ENCODE measurements at places on chromosomes 12 and 14. TPM values are rescaled to one million over a fixed set of nuclear protein-coding genes. Genes with fewer than 3 reads are reported as not detected.

- DNase-seq = no peak
Observed at GRCh38 chr14:45270031-45270430, 17.0 kb upstream of the MIS18BP1 start.

GRCh38 chr14:54798465-54799124 lies 104.0 kb downstream of the GCH1 start:
- no peak for DNase-seq

DNA sequence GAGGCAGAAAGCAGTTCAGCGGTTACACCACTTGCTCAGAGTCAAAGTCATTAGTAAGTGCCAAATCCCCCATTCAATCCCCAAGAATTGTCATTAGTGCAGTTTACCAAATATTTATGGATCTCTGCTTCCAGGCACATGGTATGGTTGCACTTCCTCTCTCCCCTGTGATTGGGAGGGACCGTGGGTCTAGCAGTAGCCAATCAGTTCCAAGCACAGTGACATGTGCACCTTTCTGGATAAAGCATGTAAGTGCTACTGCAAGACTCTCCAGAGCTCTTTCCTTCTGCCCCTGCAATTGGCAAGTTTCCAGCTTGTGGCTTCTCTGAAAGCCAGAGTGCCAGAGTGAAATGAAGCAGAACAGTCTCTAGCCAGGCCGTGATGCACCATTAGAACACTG lies 85.3 kb upstream of the FLRT2 start:
- DNase-seq = no peak

DNA sequence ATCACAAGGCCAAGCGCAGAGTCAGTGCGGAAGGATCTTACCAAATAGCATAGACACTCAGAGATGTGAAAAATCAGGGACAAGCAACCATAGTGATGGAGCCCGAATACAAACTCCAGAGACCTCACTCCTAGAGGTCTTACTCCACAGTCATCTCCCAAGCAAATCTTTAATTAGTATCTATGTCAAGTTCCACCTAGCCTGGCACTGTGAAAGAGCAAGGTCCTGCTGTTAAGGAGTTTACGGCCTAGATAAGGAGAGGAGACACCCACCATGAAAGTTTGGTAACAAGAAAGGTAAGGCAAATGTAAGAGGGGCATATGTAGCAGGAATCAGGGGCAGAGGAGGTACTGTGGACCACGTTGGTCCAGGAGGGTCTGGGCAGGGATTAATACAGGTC lies 7.4 kb upstream of the PLEKHG6 start:
- DNase-seq = no peak

DNA sequence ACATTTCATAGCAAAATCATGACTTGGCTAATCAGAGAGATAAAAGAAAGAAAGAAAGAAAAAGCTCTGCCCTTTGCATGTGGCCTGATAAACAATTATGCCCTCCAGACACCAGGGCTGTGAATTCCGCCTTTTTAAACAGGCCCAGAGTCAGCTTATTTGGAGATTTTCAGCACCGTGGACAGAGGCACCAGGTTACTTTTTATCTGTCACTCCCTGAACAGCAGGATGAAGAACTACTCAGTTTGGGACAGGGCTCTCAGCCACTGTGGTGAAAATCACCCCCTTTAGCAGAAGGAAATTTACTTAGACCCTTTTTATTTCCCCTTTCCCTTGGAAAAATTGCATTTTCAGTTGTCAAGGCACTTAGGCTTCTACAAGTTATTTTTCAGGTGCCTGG lies 359.9 kb downstream of the NRXN3 start:
- no peak for DNase-seq

GRCh38 chr12:19006626-19007137 lies 122.9 kb upstream of the PLEKHA5 start:
- no peak for DNase-seq

DNA sequence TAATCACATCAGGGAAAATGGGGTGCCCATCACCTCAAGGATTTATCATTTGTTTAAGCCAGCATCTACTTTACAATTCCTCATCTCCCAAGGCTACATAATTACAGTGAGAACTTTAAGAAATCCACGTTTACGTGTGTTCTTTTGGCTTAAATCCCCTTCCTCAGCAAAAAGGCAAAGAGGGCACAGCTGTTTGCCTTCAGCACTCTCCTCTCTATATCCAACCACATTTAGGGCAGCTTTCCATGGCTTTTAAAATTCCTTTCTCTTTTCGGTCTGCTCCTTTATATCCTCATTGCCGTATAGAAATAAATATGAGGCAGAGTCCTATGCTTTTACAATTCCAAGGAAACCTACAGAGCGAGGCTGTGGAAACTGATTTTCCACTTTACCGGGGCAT lies 175.9 kb downstream of the EMP1 start:
- DNase-seq = no peak

DNA sequence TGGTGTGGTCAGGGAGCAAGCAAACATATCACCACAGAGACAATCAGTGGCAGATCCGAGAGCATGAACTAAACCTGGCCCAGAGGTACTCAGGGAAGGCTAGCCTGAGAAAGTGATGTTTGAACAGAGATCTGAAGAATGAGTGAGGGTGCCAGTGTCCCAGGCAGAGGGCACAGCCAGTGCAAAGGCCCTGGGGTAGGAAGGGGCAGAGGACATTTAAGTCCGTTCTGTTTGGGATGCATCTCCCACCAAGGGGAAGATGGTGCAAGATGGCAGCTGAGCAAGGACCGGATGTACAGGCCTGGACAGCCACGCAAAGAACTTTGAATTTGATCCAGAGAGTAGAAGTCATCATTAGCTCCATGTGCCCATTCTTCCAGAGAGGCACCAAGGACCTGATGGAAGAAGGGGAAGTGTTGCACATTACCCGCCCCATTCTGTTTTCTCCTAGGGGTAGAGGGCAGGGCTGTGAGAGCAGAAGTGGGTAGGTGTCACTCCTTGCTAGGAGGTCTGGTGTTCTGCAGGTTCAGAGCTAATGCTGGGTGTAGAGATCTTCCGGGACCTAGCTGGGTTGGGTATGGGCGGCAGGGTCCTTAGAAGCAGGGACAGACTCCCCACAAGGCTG lies 3.9 kb downstream of the DTX1 start:
- no peak for DNase-seq

DNA sequence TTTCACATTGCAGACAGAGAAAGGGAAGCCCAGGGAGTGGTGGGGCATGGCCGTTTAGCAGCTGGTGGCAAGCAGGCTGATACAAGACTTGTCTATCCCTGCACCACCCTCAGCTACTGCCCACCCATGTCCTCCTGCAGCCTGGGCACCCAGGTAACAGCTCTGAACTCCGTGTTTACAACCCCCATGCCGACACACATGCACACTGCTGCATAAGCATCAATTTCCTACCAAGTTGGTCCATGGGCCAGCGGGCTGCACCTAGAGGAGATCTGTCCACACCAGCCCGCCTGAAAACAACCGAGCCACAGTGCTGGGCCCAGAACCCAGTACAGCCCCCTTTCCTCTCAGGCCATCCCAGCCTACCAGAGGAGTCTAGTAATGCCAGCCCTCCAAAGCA lies 75.9 kb upstream of the C14orf180 start:
- DNase-seq = no peak

- DNase-seq = no peak
Observed at GRCh38 chr12:93636708-93637107, 40.5 kb upstream of the CRADD start.

GRCh38 chr14:53570411-53571387 lies 385.9 kb downstream of the BMP4 start:
- DNase-seq = no peak

DNA sequence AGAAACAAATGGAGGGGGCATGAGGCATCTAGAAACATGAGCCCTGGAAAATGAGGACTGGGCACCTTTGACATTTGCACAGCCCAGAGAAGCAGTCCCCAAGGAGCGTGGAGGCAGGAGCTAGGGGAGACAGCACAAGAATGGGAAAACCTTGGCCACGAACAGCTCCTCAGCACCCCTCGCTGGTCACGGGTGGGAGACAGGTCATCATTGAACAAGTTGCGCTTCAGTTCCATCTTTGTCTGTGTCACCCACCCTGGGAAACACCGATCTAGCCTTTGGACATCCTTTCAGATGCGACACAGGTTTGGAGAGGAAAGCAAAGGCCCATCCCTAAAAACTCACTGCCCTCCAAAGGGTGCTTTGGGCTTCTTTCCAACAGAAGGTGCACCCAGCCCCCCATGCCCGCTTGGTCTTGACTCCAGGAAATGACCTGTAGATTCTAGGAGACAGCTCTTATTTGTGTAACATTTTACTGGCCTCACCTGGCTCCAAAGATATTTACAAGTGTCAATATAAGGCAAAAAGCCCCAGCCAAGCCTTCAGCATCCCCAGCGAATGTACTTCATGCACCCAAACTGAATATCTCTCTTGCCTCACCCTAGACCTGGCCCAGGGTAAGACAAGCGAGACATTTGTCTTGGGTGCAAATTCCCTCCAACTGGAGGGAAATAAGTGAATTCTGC lies 28.8 kb upstream of the CLMN start:
- no peak for DNase-seq

- DNase-seq = no peak
Observed at GRCh38 chr14:60482743-60483142, 3.1 kb downstream of the C14orf39 start.

- no peak for DNase-seq
Observed at GRCh38 chr14:59484639-59485175, 390 bp downstream of the JKAMP start.

GRCh38 chr14:60301685-60302084 lies 52.7 kb downstream of the PPM1A start:
- no peak for DNase-seq

DNA sequence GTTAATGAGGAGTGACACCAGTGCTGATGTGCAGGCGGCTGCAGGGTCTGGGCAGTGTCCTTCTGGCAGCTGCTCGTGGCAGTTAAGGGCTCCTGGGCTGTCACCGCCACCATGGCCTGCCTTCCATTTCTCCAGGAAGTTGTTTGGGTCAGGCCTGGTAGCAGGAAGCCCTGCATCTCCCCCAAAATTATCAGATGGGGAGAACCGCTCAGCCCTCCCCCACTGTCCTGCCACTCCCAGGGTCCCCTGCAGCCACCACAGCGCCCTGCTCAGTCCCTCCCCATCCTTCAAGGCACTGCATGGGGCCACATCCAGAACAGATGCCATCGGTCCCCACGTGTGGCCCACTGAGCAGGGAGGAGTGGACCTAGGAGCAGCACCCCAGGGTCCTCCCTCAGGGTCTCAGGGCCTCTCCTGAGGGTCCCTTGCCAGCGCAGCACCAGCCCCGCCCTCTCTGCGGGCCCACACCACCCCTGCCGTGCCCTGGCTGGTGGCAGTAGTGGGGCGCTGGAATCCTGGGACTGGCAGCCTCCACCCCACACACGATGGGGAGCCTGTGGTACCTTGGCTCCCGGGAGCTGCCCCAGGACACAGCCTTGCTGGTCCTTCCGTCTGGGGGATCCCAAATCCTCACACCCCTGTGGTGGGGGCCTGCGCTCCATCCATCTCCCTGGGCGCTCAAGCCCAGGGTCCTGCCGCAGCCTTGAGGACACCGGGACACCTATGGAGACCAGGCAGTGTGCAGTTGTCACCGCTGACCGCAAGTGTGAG lies 10.3 kb upstream of the AMN start:
- DNase-seq = no peak

DNA sequence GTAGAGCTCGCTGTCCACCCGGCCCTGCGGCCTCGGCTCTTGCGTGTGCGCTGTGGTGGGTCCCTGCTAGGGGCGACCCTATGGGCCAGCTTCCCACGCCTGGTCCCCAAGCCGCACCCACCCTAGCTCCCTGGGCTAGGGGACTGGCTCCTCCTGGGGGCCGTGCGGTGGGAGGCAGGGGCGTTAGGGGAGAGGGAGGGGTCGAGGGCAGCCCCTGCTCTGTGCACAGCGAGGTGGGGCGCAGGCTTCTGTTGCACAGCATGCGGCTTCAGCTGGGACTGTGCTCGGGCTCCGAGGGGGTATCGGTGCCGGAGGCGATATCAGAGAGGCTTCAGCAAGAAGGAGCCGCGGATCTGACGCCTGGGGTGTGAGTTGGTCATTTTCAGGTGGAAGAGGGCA lies 86.1 kb downstream of the ALG10 start:
- no peak for DNase-seq

- DNase-seq = no peak
Observed at GRCh38 chr14:50047274-50047676, 69.1 kb downstream of the VCPKMT start.

DNA sequence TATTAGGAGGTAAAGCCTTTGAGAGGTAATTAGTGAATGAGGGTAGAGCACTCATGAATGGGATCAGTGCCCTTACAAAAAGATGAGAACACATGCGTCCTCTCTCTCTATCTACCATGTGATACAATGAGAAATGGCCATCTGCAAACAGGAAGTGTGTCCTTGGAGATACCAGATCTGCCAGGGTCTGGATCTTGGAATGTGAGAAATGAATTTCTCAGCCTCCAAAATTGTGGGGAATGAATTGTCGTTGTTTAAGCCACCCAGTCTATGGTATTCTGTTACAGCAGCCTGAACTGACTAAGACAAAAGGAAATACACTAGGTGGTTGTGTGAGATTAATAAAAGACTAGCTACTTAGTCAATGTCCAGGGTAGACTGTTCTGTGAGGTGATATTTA lies 366.6 kb downstream of the NELL2 start:
- DNase-seq = no peak

DNA sequence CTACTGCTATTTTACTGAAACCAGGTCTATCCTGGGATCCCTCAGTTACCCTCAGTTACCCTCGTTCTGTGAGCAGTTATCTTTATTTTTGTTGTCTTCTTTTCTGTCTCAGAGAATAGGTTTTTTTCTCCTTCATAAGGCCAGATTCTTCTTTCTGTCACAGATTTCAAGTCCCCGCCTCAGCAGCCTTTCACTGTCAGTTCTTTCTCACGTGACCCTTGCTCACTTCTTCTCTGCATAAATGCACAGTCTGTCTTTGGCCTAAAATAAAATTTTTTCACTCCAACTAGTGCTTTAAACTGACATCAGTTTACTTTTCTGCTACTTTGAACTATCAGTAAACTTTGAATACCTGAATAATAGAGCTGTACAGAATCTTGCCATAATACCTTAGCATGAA lies 299.7 kb downstream of the ERC1 start:
- no peak for DNase-seq

DNA sequence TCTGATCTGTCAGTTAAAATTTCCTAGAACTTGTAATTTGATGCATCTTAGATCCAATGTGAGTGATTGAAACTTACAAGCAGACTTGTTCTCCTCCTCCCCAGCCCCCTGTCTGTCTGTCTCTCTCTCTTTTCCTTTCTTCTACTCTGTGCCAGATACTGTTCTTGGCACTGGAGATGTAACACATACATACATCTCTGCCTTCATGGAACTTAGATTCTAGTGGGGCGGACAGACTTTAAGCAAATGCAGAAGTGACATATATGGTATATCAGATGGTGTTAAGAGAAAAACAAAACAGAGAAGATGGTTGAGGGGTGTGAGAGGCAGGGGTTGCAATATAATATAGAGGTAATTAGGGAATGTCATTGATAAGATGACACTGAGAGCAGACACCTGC lies 6.6 kb downstream of the CHST11 start:
- no peak for DNase-seq

Gene KRT73
- 1.3 TPM for total RNA-seq

Gene FGF6
- not detected for total RNA-seq

Gene NOVA1
- not detected for total RNA-seq

Gene TAS2R20
- total RNA-seq = 3.5 TPM

Gene SPSB2
- total RNA-seq = 7.6 TPM

Gene KRT79
- total RNA-seq = not detected

Gene GALNT6
- total RNA-seq = 6.0 TPM

Gene UNC79
- total RNA-seq = 0.05 TPM

Measured in naive thymus-derived CD4-positive, alpha-beta T cell (primary cell).